Stimulated activated CD8-positive, alpha-beta memory T cell treated with anti-CD3 and anti-CD28 coated beads, Interleukin-7, amount 100 ng/mL, for 1 hour (primary cell): ENCODE measurements at places on chromosomes 12 and 14.

DNA sequence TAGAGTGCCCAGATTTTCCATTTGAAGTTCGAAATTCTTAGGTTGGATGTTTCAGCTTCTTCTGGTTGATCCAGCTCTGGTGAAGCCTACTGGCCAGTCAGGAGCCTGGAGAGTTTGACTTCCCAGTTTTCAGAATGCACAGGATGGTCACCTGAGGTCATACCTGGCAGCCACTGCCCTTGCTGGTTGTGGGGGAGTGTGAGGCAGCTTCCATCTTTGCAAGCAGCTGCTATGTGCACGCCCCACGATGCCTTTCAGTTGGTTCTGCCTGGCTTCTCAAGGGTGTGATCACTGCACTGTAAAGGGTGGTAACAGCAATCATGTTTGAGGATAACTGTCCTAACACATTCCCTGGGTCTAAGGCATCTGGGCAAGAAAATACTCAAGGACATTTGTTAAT lies 15.4 kb downstream of the CCDC92 start:
- no peak for DNase-seq

DNA sequence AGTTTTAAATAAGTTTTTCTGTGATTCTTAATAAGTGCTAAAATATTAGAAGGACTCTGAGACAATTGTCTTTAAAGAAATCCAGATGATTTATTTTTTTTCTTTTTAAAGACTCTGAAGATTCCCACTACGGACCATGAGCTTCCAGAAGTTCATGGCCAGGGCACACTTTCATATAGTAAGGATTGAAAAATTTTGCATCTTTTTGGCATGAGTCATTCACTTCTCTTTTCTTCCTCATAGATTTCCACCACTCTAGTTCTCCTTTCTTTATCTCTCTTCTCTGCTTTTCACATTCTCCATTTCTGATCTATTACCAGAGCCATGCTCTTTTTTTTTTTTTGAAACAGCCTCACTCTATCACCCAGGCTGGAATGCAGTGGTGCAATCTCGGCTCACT lies 385.8 kb downstream of the FLRT2 start:
- DNase-seq, result no peak

DNA sequence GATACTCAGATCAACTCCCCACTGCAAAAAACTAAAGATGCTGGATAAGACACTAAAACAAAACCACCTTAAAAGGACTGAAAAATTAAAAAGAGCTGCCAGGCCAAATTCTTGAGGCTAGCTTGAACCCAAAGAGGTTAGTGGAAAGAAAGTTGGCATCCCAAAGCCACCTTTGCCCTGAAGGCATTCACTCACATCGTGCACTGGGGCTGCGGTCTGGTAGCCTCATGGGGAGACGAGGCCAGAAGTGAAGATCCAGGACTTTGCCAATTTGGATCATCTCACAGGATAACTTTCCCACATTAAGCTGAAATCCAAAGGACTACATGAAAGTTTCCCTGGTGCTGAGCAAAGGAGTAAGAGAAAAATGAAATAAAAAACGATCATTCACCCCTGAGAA lies 63.9 kb downstream of the EFCAB11 start:
- no peak for DNase-seq

GRCh38 chr12:76183459-76184186 lies 99.1 kb upstream of the NAP1L1 start:
- DNase-seq, result no peak

GRCh38 chr14:76320975-76321374 lies 55.0 kb upstream of the ESRRB start:
- no peak for DNase-seq

GRCh38 chr14:63453443-63453936 lies 89.7 kb downstream of the PPP2R5E start:
- no peak for DNase-seq

DNA sequence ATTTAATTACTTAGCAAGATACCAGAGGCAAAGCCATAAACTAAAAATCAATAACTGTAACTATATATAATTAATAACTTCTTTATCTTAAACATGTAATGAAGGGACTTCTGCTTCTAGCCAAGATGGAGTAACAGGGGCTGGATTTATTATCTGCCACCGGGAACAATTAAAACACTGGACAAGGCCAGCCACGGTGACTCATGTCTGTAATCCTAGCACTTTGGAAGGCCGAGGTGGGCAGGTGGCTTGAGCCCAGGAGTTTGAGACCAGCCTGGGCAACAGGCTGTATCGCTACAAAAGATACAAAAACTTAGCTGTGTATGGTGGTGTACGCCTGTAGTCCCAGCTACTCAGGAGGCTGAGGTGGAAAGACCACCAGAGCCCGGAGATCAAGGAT lies 113.6 kb downstream of the TAOK3 start:
- no peak for DNase-seq

DNA sequence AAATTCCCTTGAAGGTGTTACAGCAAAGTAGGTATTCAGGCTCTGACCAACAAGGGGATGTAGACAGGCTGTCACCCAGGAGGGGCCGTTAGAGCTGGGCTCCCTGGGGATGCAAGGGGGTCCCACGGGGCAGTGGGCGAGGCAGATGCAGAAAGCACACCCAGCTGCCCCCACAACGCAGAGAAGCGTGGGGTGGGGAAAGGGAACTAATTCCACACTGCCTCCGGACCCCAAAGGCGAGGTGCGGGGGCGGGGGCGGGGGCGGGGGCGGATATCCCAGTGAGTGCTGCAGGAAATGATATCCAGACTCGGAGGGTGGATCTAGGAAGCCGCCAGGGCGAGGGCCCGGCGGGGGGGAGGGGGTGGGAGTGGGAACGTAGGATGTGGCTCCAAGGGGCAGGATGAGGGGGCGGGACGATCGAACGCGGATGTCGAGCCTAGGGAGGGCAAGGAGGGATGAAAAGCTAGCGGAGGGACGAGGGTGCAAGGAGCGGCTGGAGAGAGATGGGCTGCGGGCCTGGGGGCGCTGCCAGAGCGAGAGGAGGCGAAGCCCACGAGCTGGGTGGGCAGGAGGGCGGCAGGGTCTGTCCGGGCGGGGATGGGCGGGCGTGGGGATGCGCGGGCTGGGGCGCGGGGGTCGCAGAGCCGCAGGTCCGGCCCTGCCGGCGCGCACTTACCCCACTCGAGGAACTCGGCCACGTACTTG lies 874 bp downstream of the CDC42BPB start:
- no peak for DNase-seq

- DNase-seq, result no peak
Observed at GRCh38 chr12:115485967-115486366, 791.5 kb downstream of the MED13L start.

DNA sequence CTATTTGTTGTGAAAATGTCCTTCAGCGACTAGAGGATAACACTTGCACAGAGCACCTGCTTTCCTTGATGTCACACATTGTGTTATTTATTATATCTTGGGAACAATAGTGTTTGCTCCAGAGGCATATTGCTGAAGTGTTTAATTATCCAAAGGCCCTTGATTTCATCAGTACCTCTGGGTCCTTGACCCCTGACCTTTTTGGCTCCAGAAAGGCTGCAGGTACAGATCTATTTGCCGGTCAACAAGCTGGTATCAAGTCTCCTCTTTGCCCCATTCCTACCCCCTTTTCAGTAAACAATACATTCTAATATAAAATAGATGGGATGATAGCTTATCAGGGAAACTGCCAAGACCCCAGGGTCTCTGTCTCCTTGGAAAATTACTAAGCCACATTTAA lies 206.8 kb downstream of the DACT1 start:
- no peak for DNase-seq

- DNase-seq, result no peak
Observed at GRCh38 chr14:32932302-32932913, 6.3 kb upstream of the NPAS3 start.

DNA sequence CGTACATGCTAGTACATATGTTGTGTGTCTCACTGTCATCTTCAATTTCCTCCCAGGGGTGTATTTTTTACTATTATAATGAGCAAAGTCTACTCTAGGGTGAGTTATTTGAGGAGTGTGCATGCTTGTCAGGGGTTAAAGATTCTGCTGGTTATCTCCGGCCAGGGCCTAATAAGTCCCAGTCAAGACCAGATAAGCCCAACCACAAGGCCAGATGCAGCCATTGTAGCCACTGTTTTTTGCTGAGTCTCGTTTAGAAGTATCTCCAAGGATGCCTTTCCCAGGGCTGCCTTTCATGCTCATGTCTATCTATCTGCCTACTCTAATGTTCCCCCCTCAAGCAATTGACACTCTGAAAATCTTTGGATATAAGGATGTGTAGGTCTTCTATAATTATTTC lies 300.5 kb downstream of the IPO8 start:
- no peak for DNase-seq

DNA sequence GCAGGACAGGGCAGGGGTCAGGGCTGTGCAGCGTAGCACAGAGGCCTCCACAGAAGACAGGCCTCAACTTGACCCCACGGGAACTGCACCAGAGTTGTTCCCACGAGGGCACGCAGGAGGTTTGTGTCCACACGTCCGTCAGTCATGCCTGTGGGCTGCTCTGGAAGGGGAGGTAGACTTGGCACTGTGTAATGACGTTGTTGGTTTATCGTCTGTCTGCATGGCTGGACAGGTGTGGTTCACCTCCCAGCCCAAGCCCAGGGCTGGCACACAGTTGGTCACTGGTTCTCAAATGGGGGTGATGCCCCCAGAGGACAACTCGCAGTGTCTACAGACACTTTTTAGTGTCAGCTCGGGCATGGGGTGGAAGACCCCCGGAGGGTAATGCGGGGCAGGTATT lies 45.8 kb downstream of the CCNK start:
- DNase-seq, result no peak

- no peak for DNase-seq
Observed at GRCh38 chr12:20950248-20950647, 139.7 kb downstream of the SLCO1B3 start.

DNA sequence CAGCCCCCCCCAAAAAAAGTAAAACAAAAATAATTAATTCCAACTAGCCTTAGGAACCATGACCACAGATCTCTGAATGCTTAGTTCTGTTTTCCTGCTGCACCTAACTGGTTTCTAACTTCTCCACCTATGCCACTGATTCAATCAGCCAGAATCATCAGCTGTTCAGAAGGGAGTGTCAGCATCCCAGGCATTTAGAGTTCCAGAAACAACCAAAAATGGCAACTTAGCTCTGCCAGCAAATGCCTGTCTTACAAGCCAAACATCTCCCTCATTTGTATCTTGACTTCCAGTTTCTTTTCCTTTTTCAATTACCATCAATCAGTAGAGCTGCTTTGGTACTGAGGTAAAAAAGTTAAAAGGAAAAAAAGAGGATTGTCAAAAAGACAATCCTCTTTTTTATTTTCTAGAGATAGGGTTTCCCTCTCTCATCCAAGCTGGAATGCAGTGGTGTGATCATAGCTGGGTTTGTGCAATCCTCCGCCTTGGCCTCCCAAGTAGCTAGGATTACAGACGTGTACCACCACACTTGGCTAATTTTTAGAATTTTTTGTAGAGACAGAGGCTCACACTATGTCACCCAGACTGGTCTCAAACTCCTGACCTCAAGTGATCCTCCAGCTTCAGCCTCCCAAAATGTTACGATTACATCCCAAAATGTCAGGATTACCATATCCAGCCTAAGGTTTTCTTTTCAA lies 45.2 kb upstream of the ISM2 start:
- DNase-seq, result no peak

DNA sequence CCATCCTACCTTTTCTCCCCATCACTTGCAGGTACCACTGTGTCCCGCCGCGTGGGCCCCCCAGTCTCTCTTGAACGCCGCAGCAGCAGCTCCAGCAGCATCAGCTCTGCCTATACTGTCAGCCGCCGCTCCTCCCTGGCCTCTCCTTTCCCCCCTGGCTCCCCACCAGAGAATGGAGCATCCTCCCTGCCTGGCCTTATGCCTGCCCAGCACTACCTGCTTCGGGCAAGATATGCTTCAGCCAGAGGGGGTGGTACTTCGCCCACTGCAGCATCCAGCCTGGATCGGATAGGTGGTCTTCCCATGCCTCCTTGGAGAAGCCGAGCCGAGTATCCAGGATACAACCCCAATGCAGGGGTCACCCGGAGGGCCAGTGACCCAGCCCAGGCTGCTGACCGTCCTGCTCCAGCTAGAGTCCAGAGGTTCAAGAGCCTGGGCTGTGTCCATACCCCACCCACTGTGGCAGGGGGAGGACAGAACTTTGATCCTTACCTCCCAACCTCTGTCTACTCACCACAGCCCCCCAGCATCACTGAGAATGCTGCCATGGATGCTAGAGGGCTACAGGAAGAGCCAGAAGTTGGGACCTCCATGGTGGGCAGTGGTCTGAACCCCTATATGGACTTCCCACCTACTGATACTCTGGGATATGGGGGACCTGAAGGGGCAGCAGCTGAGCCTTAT lies 9.2 kb downstream of the ARHGAP9 start:
- no peak for DNase-seq

- no peak for DNase-seq
Observed at GRCh38 chr12:24379861-24380521, 430.5 kb upstream of the SOX5 start.

DNA sequence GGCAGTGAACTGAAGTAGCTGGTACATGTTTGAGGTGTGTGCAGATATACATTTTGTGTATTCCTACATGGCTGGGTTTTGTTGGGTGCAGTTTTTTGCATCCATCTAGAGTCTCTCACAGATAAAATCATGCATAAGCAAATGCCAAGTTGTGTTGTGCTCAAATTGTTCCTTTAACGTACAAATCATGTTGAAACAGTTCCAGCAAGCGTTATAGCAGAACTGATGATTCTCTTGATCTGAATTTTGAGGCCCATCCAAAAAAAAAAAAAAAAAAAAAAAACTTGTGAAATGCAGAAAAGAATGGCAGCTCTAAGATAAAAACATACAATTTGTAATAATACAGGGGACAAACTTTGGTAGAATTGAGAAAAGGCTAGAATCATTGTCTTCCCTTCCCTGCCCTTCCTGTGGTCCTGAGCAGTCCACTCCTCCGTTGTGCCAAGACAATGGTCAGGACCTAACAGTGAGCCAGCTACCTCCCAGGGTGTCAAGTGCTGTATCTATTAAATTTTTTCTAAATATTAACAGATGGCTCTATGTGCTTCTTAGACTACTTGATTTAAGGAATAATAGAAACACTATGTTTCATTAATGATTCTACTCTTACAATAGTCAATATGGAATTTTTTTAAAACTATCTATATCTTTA lies 122.1 kb downstream of the PLEKHA5 start:
- DNase-seq, result no peak

GRCh38 chr14:87255058-87255457 lies 737.9 kb downstream of the GALC start:
- DNase-seq, result no peak

- DNase-seq, result no peak
Observed at GRCh38 chr14:88296351-88296750, 26.7 kb downstream of the KCNK10 start.

DNA sequence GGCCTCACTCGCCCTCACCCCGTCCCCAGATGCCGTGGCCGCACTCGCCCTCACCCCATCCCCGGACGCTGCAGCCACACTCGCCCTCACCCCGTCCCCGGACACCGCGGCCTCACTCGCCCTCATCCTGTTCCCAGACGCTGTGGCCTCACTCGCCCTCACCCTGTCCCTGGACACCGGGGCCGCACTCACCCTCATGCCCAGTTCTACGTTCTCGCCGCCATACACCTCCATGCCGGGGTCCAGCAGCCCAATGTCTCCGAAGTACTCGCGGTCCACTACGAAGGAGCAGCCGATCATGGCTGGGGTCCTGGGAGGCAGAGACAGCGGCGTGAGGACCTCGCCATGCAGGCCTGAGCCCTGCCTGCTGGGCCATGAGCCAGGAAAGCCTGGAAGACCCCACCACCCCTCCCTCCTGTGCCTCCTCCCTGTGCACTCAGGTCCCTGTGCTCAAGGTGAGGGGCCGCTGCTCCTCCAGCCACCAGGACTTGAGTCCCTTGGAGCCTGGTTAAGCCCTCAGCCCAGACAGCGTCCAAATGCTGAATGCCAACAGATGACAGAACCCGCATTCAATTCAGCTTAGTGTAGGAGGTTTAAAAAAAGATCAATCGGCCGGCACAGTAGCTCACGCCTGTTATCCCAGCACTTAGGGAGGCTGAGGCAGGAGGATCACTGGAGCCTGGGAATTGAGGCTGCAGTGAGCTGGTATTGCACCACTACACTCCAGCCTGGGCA lies 81.5 kb downstream of the GALNT9 start:
- no peak for DNase-seq
